GM23248 (cell line): ENCODE measurements at places on chromosomes 4 and X. TPM values are rescaled to one million over a fixed set of nuclear protein-coding genes. Genes with fewer than 3 reads are reported as not detected.

RBM46 gene
- polyA plus RNA-seq: 0.40 TPM in 1 of 2 replicates, not detected in the other

CXCL11 gene
- polyA plus RNA-seq: not detected in 2 replicates

BTC gene
- not detected in 2 replicates for polyA plus RNA-seq

HDX gene
- 3.3 and 3.8 TPM in 2 replicates for polyA plus RNA-seq

GLUD2 gene
- polyA plus RNA-seq: 0.28 and 0.36 TPM in 2 replicates

TMPRSS11F gene
- polyA plus RNA-seq: not detected in 2 replicates

DGAT2L6 gene
- not detected in 2 replicates for polyA plus RNA-seq

ITGB1BP2 gene
- polyA plus RNA-seq: not detected in 2 replicates

SSX2 gene
- not detected in 2 replicates for polyA plus RNA-seq

WDR17 gene
- 0.23 and 0.29 TPM in 2 replicates for polyA plus RNA-seq

FRMD7 gene
- polyA plus RNA-seq: not detected in 2 replicates

MSX1 gene
- polyA plus RNA-seq: 16.8 and 17.2 TPM in 2 replicates

KCNIP4 gene
- polyA plus RNA-seq: 0.65 TPM in 2 replicates

CLGN gene
- polyA plus RNA-seq: 2.5 and 2.7 TPM in 2 replicates

ASB5 gene
- 0.25 TPM in 1 of 2 replicates, not detected in the other for polyA plus RNA-seq

FLNA gene
- 1,377 and 1,379 TPM in 2 replicates for polyA plus RNA-seq

HTT-AS gene
- polyA plus RNA-seq: not detected in 2 replicates

FREM3 gene
- polyA plus RNA-seq: not detected in 2 replicates

SPANXA2 gene
- not detected in 2 replicates for polyA plus RNA-seq

RAB41 gene
- polyA plus RNA-seq: not detected in 2 replicates

UVSSA gene
- 2.2 and 2.9 TPM in 2 replicates for polyA plus RNA-seq

TDO2 gene
- not detected in 2 replicates for polyA plus RNA-seq

SEL1L3 gene
- polyA plus RNA-seq: 23.1 and 24.5 TPM in 2 replicates

GAGE12H gene
- polyA plus RNA-seq: not detected in 2 replicates

LINC00632 gene
- 36.7 and 40.7 TPM in 2 replicates for polyA plus RNA-seq

PDGFC gene
- 26.5 and 29.0 TPM in 2 replicates for polyA plus RNA-seq

PFKFB1 gene
- not detected in 2 replicates for polyA plus RNA-seq

UGT2B11 gene
- polyA plus RNA-seq: not detected in 2 replicates

SHROOM3 gene
- 8.7 and 9.7 TPM in 2 replicates for polyA plus RNA-seq

SYN1 gene
- 0.32 and 0.34 TPM in 2 replicates for polyA plus RNA-seq

AFM gene
- polyA plus RNA-seq: not detected in 2 replicates

MID2 gene
- polyA plus RNA-seq: 5.4 and 5.7 TPM in 2 replicates

USP17L28 gene
- not detected in 2 replicates for polyA plus RNA-seq

PITX2 gene
- 5.6 and 5.8 TPM in 2 replicates for polyA plus RNA-seq

SPANXC gene
- polyA plus RNA-seq: not detected in 2 replicates

PLRG1 gene
- polyA plus RNA-seq: 72.0 and 81.7 TPM in 2 replicates

GPR50 gene
- not detected in 2 replicates for polyA plus RNA-seq

MED28 gene
- 34.1 and 40.0 TPM in 2 replicates for polyA plus RNA-seq

GYPA gene
- polyA plus RNA-seq: not detected in 2 replicates

IDS gene
- polyA plus RNA-seq: 78.4 and 79.5 TPM in 2 replicates

WDFY3 gene
- polyA plus RNA-seq: 3.1 and 3.3 TPM in 2 replicates
